ENCODE measurements at places on chromosomes 6 and 20.

DNA sequence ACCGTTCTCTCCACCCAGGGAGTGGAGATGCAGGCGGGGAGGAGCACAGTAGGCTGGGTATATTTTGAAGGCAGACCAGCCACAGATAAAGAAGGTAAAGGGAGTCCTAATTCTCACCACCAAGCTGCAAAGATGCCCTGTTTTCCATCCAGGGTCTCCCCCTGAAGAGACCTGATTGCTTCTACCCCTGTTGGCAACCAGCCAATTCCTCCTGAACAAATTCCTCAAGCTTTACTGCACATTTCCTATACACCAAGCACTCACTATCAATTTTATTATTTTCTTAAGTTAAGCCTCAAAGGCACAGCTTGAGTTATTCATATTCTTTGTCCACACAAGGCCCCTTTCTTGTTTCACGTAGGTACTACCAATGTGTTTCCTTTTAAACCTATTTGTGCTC, 214.4 kb downstream of the EYA2 start:
- H3K36me3 ChIP-seq: peaks cover 59% of the 10 kb centered on the region
- no peak for DNase-seq

DNA sequence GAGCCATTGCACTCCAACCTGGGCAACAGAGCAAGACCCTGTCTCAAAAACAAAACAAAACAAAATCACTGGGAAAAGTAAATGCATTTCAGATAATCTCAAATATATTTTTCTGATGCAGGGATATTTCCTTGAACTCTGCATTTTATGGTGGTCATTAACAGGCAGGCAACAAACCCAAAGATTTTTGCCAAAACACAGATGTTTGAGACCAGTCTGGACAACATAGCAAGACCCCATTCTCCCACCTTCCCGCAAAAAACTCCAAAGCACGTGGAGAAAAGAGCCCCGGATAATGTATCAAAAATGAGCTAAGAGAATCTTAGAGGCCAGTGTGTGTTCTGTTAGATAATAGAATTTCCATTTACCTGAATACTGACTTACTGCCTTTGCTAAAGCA, 44.3 kb downstream of the SLC9A8 start:
- no peaks in the 10 kb centered on the region for H3K27me3 ChIP-seq
- H3K36me3 ChIP-seq: peaks cover 8% of the 10 kb centered on the region
- no peak overlapping the region for H3K27ac ChIP-seq
- DNase-seq: no peak

DNA sequence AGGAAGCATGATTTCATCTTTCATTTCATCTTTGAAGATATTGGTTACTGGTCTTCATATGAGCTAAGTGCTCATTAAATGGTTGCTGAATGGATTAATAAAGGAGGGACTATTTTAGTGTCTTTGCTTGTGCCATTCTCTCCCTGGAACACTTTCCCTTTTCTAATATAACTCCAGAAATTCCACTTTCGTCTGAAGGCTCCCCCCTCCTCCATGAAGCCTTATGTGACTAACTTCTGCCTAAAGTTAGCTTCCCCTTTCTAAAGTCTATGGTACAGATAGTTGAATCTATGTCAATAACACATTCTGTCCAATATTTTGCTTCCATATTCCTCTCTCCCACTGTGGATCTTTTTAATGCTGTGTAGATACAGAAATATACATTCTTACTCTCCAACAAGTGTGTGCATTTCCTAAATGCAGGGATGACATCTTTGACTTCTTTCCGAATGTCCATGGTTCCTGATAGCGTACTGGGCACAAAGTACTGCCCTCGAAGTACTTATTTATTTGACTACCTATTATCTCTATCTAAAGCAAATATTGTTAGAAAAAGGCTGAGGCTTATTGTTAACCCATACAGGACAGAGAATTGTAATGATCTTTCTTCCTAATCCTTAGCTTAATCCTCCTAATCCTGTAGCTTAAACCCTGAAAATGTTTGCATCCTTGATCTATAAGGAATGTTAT, 84.7 kb upstream of the ELOVL5 start:
- no peaks in the 10 kb centered on the region for H3K36me3 ChIP-seq
- no peak for DNase-seq
- no peak overlapping the region for H3K4me3 ChIP-seq
- H3K27ac ChIP-seq: peak overlapping the region; percentile 20
- H3K4me1 ChIP-seq: no peaks in the 10 kb centered on the region

DNA sequence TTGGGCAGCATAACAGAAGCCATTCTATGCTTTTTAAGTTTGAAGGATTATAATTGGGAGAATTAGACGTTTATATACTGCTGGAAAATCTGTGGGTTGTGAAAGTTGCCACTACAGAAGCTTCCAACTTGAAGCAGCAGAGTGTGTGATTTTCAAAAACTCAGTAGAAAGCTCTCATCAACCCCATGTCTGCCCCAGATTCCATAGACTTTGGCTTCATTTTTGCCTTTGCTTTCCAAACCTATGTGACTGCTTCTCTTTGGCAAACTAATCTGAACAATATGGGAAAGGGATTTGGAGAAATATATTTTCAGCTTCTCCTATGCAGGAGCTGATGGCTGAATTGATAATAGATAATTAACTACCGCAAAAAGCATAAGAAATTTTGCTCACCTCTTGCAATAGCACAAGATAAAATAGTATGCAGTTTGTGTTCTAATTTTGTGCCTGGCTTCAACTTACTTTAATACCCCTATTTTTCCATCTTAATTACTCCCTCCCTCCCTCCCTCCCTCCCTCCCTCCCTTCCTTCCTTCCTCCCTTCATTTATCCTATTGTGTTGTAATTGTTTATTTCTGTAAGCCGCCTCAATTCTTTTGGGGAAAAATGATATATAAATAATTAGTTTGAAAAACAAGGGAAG, 214.1 kb upstream of the HS3ST5 start:
- H3K27ac ChIP-seq: no peak overlapping the region
- H3K27me3 ChIP-seq: no peaks in the 10 kb centered on the region
- DNase-seq: no peak
- no peaks in the 10 kb centered on the region for H3K4me1 ChIP-seq

GRCh38 chr6:22149096-22149495, 147.7 kb downstream of the PRL start:
- no peaks in the 10 kb centered on the region for H3K27me3 ChIP-seq
- no peaks in the 10 kb centered on the region for H3K4me1 ChIP-seq
- H3K27ac ChIP-seq: no peak overlapping the region
- no peak overlapping the region for H3K4me3 ChIP-seq

GRCh38 chr6:101263596-101263995, 129.9 kb upstream of the GRIK2 start:
- H3K27me3 ChIP-seq: no peaks in the 10 kb centered on the region
- no peak overlapping the region for H3K4me3 ChIP-seq
- no peaks in the 10 kb centered on the region for H3K4me1 ChIP-seq
- DNase-seq: no peak
- no peaks in the 10 kb centered on the region for H3K36me3 ChIP-seq
- no peak overlapping the region for H3K27ac ChIP-seq

- no peaks in the 10 kb centered on the region for H3K36me3 ChIP-seq
- no peak for DNase-seq
- H3K27me3 ChIP-seq: no peaks in the 10 kb centered on the region
- H3K4me3 ChIP-seq: no peak overlapping the region
- peaks cover 17% of the 10 kb centered on the region for H3K4me1 ChIP-seq
- peak overlapping the region; percentile 48 for H3K27ac ChIP-seq
These were observed 73.0 kb downstream of the SASH1 start for GRCh38 chr6:148415511-148416260.

- H3K27ac ChIP-seq: no peak overlapping the region
- no peak overlapping the region for H3K4me3 ChIP-seq
- no peak for DNase-seq
- no peaks in the 10 kb centered on the region for H3K27me3 ChIP-seq
- H3K36me3 ChIP-seq: no peaks in the 10 kb centered on the region
- H3K4me1 ChIP-seq: peaks cover 13% of the 10 kb centered on the region
These were observed 25.5 kb upstream of the ZNF318 start for GRCh38 chr6:43394982-43395381.

GRCh38 chr20:57941604-57942381, 232.0 kb upstream of the PMEPA1 start:
- no peak for DNase-seq
- H3K36me3 ChIP-seq: no peaks in the 10 kb centered on the region
- H3K4me1 ChIP-seq: no peaks in the 10 kb centered on the region
- H3K4me3 ChIP-seq: no peak overlapping the region
- H3K27ac ChIP-seq: no peak overlapping the region

DNA sequence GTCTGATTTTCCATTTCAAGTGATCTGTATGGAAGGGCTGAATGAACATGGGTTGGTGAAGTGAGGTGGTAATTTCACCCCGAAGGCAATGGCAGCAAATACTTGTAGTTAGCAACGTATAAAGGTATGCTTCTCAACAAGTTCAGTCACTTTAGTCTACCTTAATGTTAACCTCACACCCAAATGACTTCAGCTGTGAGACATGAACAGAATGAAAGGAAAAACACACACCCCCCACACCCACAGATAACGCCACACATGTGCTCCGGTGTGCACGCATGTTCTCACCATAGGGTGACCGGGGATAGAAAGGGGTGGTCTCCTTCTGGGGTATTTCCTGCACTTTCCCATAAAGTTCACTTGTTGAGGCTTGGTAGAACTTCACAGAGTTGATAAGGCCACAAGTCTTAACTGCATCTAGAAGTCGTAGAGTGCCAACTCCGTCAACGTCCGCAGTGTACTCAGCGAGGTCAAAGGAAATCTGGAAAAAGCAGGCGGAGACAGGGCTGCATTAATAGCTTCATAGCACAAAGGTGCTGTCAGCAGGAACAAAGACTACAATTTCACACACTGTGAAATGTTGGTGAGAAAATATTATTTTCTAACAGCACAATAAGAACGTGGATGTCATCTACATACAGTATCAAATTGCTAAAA, 284.8 kb downstream of the GMDS start:
- H3K27me3 ChIP-seq: no peaks in the 10 kb centered on the region
- H3K36me3 ChIP-seq: no peaks in the 10 kb centered on the region

- H3K27me3 ChIP-seq: no peaks in the 10 kb centered on the region
- DNase-seq: no peak
- no peaks in the 10 kb centered on the region for H3K4me1 ChIP-seq
- no peaks in the 10 kb centered on the region for H3K36me3 ChIP-seq
- no peak overlapping the region for H3K4me3 ChIP-seq
These were observed 184.3 kb downstream of the TFAP2A start for GRCh38 chr6:10230531-10230930.

- H3K27me3 ChIP-seq: no peaks in the 10 kb centered on the region
- no peaks in the 10 kb centered on the region for H3K36me3 ChIP-seq
- H3K27ac ChIP-seq: peak overlapping the region; percentile 86
- no peak for DNase-seq
- peak overlapping the region; percentile 67 for H3K4me3 ChIP-seq
- peaks cover 13% of the 10 kb centered on the region for H3K4me1 ChIP-seq
These were observed 527 bp downstream of the NFKBIL1 start for GRCh38 chr6:31547727-31548543.

DNA sequence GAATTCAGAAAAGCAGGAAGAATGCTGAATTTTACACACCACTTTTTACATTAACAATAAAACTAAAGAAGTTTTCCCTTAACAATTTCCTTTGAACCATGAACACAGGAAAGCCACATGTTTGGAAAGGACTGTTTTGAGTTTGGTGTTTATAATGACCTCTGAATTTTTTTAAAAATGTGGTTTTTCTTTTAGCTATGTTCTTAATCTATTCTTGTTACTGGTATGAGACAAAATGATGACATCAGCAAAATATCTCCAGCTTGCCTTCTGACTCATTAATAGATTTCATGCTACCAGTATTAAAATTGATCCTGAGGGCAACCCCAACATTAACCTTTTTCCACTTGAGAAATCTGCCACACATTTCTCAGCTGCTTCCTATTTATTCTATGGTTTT, 217.5 kb upstream of the THEMIS start:
- H3K27ac ChIP-seq: no peak overlapping the region
- H3K36me3 ChIP-seq: no peaks in the 10 kb centered on the region
- H3K27me3 ChIP-seq: no peaks in the 10 kb centered on the region
